ENCODE measurements at places on chromosomes 4 and X.
A peak's percentile ranks its signal among the peaks of the same experiment; 100 is the strongest.

DNA sequence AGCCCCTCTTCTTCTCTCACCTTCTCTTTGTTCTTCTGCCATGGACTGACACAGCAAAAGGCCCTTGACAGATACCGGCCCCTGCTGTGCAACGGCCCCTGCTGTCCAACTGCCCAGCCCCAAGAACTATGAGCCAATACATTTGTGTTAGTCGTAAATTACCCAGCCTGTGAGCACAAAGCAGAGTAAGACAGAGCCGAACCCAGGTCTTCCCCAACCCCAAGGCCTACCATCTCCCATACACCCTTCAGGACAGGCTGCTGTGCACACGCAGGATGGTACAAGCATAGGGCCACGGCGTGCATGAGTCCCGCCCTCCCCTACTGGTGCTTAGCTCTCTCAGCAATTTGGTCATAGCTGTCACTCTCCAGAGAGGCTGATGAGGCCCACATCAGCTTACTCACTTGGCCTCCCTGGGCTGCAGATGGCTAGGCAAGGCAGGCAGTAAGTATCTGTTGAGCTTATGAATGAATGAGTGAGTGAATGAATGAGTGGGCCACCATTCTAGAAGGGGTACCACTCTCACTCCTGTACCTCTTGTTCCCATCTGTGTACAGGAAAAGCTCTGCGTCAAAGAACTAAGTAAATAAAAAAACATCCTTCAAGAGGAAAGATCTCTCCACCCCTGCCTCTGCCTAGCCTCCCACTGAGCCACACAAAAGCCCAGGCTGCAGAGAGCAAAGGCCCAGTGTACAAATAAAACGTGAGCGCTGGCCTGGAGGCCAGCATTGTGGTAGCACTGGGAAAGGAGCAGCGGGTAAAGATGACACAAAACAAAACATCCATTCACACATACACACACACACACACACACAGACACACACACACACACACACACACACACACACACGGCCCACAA, 13.9 kb downstream of the WDR1 start:
- DNase-seq: no peak

- DNase-seq: no peak
Observed at GRCh38 chrX:39907964-39908661, 189.6 kb downstream of the BCOR start.

DNA sequence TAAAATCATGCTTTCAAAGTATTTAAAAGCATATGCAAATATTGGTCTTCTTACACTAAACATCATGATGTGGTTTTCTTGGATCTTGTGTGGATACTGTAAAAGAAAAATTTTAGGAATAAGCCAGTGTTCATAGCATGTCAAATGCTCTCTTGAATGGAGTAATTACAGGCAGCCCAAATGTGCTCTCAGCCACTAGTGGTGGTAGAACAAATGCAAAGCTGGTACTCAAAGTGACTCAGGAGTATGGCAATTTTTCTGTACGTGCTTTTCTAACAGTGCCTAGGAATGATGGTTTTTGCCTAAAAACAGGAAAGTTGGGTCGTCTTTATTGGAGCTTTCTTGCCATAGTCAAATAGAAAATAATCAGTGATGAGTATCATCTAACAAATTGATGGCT, 19.9 kb downstream of the PGRMC2 start:
- DNase-seq: no peak

GRCh38 chr4:140152751-140153418, 1.1 kb downstream of the MAML3 start:
- peak; percentile 47 for DNase-seq

- no peak for DNase-seq
Observed at GRCh38 chr4:91282217-91282616, 1021.5 kb upstream of the GRID2 start.

GRCh38 chr4:100295792-100296191, 105.5 kb upstream of the DDIT4L start:
- no peak for DNase-seq

DNA sequence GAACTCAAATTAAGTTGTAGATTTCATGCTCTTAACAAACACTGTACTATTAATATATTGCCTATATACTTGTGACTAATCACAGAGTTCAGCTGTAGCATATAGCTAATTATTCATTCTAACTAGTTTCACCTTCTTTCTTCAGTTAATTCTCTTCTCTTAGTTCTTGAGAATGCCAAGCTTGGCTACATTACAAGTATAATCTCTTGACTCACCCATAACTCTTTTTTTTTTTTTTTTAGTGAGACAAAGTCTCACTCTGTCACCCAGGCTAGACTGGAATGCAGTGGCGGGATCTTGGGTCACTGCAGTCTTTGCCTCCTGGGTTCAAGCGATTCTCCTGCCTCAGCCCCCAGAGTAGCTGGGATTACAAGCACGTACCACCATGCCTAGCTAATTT, 5.4 kb downstream of the KLHL5 start:
- DNase-seq: no peak

- DNase-seq: no peak
Observed at GRCh38 chr4:84324303-84325245, 174.5 kb downstream of the NKX6-1 start.

DNA sequence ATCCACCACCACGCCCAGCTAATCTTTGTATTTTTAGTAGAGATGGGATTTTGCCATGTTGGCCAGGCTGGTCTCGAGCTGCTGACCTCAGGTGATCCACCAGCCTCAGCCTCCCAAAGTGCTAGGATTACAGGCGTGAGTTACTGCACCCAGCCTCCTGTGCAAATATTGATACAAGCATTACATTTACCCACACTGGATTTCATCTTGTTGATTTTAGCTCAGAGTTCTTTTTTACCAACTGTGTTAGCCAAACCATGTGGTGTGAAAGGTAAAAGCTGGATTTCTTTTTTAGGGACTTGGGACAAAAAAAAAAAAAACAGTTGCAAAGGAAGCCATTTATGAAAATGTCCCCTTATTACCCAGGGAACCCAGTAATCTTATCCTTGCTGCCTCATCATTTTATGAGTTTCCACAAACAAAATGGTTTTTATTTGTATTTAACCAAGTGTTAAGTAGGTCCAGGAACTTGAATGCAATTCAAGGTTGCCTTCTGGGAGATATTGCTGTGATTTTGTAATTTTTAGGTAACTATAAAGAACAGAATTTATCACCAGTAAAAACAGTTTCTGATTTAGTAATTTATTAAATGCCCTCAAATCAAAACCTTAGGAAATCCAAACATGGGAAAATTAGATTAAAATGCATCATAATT, 202.5 kb downstream of the PALLD start:
- no peak for DNase-seq

DNA sequence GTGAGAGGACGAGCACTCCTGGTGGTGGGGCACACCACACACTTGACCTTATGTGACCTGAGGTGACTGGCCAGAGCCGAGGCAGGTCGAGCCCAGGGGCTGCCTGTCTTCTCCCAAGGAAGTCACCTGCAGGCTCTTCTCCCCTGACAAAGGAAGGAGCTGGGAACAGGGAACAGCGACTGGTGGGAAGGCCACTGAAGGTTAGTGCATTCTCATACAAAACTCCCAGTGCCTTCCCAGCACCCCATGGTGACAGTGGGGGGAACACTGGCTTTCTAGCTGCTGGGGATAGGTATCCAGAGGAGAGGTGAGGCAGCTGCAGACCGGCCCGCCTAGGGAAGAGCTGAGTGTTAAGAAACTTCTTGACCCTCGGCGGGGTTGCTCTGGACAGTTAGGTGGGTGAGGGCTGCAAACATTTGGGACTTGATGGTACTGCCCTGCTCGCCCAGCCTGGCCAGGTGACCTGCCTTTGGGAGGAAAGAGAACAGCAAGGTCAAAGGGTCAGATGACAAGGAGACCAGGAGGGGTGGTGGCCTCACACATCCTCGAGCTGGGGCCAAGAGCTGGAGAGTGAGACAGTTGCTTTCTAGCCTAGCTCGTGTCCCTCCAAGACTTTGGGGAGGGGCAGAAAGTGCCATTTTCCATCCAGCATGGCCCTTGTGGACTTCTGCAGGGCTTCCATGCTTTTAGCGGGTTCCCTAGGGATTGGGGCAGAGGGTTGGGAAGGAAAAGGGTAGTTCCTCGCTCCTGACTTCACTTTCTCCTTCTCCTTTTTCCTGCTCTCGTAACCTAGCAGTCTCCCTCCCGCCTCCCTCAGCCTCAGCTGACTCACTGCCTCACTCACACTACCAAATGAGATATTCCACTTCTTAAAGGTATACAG, 2.7 kb downstream of the NALF2 start:
- DNase-seq: no peak

GRCh38 chr4:152431291-152431690, 104.6 kb downstream of the FBXW7 start:
- no peak for DNase-seq

- no peak for DNase-seq
Observed at GRCh38 chr4:89998469-89999011, 103.9 kb downstream of the MMRN1 start.

DNA sequence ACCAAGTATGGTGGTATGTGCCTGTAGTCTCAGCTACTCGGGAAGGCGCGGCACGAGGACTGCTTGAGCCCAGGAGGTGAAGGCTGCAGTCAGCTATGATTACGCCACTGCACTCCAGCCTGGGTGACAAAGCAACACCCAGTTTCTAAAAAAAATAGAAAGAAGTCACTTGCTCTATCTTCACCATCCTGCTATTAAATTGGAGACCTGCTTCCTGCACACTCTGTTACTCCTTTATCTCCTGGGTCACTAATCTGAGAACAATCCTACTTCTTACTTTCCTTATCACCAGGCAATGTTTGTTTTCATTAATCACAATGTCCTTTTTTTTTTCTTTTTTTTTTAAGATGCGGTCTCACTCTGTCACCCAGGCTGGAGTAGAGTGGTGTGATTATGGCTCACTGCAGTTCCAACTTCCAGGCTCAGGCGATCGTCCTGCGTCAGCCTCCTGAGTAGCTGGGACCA, 16.2 kb downstream of the PRKX start:
- DNase-seq: no peak

GRCh38 chr4:165461159-165461821, 82.5 kb downstream of the CPE start:
- no peak for DNase-seq

DNA sequence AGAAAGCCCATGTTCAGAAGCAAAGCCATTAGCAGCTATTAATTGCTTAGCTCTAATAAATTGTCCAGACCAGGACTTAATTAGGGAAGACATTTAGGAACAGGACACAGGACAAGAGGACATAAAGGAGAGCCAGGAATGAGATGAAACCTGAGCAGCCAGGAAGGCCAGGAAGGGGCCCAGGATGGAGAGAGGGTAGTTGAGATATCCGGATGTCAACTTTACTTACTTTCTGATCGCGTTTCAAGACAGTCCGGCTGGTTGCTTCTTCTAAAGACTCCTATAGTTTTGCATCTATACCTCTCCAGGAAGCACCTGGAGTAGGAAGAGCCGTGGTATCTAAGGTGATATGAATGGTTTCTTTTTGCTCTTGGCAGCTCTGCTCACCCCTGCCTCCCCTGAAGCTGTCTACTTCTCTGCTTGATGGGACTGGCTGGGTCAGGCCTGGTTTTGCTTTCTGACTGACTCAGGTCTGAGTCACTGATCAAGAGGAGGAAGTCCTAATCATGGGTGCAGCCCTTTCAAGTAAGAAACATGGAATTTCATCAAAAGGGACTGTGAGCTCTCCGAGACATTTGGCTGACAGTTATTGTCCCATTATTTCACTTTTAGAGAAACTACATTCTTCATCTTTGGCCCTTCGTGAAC, 733.3 kb downstream of the RPA4 start:
- DNase-seq: no peak

DNA sequence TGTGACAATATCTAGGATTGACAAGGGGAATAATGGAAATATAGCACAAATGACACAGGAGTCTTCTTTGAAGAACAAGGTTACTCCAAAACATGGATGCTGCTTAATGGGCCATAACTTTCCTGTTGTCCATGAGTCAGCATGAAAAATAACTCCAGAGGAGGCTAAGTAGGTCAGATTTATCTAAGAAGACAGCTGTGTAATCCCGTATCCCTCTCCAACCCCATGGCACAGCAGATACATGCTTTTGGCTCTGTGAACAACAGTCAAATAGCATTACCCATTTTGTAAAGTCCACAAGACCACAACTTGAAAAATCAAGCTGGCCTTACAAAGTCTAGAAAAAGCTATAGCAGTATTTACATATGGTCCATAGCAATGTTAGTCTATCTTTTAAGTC, 2.1 kb upstream of the TMEM131L start:
- DNase-seq: no peak

DNA sequence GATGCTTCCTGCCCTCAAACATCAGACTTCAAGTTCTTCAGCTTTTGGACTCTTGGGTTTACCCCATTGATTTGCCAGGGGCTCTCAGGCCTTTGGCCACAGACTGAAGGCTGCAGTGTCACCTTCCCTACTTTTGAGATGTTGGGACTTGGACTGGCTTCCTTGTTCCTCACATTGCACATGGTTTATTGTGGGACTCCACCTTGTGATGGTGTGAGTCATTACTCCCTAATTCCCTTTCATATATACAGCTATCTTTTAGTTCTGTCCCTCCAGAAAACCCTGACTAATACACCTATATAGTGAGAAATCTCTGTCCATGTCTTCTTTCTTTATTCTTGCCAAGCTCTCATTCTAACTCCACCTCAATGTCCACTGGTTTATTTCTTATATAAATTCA, 736.9 kb upstream of the HS3ST1 start:
- DNase-seq: no peak

GRCh38 chrX:94932278-94932965, 1258.4 kb downstream of the FAM133A start:
- DNase-seq: no peak

DNA sequence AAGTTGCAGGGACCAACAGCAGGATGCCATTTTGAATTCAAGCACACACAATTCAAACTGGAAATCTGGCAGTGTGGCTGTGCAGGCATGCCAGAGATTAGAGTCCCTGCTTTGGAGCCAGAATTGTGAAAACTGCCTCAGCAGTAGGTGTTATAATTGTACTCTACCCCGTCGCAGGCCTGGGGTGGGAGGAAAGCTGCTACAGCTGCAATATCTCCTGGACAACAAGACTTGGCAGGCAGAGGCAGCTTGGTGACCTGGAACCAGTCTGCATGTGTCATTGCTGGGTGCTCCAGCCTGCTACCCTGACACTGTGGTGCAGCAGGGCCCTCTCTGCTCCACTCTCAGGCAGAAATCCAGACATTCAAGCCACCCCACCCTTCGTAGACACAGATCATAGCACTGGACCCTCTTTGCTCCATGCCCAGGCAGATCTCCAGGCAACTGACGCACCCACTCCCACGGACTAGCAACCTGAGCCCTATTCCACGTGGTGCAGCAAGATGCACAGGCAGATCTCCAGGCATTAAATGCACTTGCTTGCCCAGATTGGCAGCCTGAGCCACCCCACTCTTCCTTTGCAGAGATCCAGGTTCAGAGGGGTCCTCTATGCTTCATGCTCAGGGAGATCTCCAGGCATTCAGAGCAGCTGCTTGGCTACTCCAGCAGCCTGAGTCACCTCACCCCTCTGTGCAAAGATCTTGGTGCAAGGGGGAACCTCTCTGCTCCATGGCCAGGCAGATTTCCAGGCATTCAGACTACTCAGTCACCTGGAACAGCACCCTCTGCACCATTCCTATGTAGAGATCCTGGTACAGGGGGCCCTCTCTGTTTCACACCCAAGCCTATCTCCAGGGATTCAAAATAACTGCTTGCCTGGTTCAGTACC, 140.5 kb downstream of the LRBA start:
- DNase-seq: no peak
